ENCODE measurements at places on chromosomes 11 and 22.

DNA sequence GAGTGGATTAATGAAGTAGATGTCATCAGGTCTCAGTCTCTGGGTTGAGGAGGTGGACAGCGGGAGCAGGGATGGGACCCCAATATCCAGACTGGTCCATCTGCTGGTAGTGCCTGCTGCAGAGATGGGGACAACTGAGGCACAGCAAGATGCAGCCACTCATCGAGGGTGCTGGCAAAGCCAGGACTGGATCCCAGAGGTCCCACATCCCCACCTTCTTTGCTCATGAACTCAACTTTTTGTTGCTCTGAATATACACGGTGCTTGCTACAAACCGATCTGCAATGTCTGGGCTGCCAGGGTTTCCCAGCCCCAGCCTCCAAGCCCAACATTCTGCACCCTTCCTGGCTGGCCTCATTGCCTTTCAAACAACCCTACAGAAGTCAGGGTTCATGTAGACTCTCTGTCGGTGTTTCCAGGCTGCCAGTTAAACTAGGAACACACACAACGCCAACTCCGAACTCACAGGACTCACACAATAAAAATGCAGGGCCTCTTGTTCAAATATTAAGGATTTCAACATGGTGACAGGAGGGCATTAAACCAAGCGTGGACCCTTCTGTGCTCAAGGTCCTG lies 168.2 kb downstream of the MN1 start:
- DNase-seq = no peak

GRCh38 chr22:34299496-34299895 lies 379.2 kb upstream of the LARGE1 start:
- no peak for DNase-seq

- no peak for DNase-seq
These were observed 50.5 kb upstream of the ADA2 start for GRCh38 chr22:17269607-17270261.

- DNase-seq = no peak
These were observed 223.7 kb upstream of the ZC3H12C start for GRCh38 chr11:109869536-109869935.

GRCh38 chr11:12182676-12183541 lies 72.5 kb downstream of the MICAL2 start:
- no peak for DNase-seq

DNA sequence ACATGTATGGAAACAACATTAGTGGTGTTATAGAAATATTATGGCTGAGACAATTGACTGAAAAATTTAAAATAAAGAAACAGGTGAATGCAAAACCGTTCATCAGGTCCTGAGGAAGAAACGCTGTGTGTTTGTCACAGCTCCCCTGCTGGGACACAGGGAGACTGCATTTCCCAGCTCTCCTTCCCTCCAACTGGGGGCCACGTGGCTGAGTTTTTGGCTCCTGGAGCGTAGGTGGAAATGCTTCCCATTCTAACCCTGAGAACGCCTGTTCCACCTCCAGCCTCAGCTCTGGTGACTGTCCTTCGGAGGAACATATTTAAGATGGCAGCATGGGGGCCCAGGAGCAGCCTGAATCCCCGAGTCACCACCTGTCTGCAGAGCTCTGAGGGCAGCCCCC lies 398.6 kb downstream of the BRD1 start:
- DNase-seq = no peak

DNA sequence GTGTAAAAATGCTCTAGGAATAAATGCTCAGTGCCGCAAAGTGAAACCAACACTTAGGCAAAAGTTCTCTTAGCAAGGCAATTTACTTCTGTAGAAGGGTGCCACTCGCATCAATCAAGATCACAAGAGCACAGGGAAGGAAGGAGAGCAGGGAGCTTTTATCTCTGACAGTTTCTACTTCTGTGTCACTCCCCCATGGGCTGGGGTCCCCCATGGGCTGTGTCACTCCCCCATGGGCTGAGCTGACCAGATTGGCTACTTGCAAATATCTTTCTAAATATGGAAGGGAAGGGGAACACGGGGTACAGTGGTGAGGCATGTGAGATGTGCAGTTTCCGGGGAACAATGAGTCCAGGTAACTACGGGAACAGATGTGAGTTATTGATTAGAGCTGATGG lies 397 bp downstream of the OR52N2 start:
- DNase-seq = no peak

GRCh38 chr22:46229701-46230100 lies 20.4 kb downstream of the CDPF1 start:
- DNase-seq = no peak

GRCh38 chr22:25748140-25748539 lies 6.2 kb downstream of the MYO18B start:
- DNase-seq = no peak

DNA sequence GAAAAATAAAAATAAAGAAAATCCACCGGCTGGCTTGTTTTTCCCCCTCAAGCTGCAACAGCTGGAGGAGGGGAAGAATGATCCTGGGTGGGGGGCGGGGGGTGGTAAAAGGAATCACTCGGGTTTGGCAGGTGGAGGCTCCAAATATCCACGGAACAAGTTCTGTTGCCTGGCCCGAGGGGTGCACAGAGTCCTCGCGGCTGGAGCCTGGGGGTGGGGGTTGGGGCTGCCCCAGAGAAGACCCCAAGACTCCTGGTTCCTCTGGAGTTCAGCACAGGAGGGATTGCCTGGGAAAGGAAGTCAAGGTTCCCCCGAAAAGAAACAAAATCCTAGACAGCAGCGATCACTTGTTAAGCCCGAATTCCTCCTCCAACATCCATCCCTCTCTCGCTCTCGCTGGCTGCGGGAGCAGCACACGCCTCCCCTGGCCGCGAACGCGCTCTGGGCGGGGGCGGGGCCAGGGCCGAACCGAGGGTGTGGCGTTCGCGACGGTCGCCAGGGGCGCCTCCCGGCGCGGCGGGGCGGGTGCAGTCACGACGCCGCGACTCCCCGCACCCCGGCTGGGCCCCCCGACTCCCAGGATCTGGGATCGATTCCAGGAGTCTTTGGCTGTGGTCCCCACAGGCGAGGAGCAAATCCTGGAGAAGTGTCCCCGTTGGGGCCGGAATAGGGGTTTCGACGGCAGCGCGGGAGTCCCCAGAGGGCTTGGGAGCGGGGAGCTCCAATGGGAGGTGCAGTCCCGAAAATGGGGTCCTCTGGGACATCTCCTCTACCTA lies at the start of gene KCNA4:
TSS of gene KCNA4 (minus strand) at position 443 of the 776 bp plus-strand sequence. CDS start 4,352 bp downstream, outside the sequence.
- no peak for DNase-seq

DNA sequence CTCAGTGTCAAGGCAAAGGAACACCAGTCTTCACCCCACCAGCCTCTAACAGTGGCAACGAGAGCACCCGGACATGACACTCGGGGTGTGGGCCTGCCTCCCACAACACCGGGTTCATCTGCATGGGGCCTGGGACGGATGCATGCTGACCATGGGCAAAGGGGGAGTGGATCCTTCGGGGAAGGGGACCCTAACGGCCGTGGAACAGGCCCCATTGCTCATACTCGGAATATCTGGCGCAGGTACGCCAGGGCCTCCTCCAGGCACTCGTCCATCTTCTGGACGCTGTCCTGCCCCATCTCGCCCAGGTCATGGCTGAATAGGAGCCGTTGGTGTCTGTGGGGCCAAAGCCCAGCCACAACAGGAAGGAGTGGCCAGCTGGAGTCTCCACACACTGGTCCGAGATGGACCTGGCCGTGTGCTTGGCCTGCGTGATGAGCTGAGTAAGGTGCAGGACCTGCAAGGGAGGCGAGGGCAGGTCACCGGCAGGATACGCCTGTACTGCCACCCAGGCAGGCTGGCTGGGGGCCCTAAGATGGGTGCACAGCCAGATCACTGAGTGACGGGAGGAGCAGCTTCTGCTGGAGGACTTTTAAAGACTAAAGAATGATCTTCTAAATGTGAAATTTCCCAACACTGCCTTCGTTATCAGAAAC lies 96.8 kb downstream of the MED15 start:
- DNase-seq = no peak

DNA sequence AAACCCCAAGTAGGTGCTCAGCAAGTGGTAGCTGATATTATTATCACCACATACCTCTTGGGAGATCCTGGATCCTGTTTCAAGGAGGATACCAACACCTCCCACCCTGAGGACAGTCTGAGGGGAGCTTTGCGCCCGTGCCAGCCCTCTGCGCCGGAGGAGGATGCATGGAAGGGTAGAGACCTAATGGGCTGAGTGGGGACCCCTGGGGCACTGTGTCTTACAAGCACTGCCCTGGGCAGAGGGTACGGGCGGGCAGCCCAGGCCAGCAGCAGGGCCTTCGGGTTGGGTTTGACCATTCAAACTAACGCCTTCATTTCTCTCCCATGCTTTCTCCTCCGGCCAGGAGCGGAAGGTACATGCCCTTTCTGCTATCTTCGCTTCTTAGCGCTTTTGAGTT lies 26.3 kb downstream of the MYBPC3 start:
- peak; percentile 4 for DNase-seq

DNA sequence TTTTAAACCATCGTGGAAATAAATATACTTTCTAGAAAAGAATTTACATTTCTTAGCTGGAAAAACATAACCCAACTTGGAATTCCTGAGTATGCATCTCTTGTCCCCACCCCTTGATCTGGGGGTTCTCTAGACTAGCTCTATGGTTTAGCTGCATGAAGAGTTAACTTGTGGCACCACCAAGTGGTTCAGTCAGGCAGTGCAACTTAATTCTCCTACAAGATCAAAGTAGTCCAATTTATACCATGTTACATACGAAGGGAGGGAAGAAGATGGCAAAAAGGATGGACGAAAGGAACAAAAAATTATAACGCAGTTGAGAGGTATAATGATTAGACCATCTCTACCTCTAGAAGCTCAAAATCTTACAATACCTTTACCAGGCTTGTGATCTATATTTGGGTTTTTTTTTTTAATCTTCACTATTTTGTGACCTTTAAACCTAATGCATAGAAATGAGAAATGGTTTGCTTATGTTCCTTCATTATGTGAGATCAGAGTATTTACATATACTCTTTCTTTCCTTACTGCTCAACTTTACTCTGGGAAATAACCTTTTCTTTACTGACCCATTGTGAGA lies 28.5 kb upstream of the ALKBH3 start:
- peak; percentile 33 for DNase-seq

DNA sequence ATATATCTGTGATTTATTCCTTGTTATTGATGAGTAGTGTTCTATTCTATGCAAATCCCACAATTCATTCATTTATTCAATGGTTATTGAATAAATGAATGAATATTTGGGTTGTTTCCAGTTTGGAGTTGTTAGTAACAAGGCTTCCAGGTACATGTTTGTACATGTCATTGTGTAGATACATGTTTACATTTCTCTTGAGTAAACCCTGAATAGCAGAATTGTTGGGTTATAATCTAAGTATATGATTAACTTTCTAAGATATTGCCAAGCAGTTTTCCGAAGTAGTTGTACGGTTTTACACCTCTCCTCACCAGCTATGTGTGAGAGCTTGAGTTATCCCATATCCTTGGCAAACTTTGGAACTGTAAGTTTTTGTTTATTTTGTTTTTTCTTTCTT lies 18.5 kb upstream of the OR8G1 start:
- DNase-seq = no peak

- DNase-seq = no peak
These were observed 8.7 kb downstream of the ZMAT5 start for GRCh38 chr22:29758068-29758622.

DNA sequence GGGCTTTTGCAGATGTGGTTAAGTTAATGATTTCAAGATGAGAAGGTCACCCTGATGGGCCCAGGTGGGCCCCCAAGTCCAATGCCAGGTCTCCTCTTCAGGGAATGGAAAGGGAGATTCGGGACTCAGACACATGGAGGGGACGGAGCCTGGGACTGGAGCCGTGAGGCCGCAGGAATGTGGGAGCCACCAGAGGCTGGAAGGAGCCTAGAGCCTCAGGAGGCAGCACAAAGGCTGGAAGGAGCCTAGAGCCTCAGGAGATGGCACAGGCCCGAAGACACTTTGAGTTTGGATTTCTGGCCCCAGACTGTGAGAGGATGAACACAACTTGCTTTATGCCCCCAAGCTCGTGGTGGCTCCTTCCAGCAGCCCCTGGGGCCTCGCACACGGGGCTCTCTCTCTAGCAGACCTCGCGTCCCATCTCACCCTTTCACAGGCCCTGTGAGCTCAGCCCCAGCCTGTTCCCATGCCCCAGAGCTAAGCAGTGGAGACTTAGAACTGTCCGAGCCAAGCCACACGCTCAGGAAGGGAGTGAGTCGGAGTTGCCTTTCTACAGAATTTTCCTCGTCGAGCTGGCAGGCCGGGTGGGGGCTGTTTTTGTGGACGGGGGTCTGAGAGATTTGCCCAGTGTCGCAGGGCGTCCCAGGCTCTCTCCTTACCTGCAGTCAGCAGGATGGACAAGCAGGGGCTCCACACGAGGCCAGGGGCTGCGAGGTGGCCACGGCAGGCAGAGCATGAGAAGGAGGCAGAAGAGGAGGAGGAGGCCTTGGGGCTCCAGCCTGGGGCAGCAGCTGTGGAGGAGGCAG lies 937.6 kb downstream of the BRD1 start:
- DNase-seq = no peak

DNA sequence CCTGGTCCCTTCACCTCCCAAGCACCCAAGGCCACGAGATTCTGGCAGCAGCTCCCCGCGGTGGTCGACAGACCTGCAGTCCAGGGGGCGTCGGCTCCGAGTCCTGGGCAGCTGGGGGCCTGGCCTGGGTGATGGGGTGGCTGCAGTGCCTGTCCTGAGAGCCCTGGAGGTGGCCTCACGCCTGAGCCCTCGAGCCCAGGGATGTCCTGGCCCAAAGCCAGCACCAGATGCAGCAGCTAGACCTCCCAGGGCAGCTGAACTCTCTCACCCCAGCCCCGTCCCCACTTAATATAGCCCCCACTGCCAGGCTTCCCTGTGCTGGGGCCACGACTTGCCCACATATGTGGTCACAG lies 6.6 kb downstream of the LMNTD2 start:
- DNase-seq = no peak

GRCh38 chr11:61679296-61679695 lies 895 bp upstream of the DAGLA start:
- no peak for DNase-seq

DNA sequence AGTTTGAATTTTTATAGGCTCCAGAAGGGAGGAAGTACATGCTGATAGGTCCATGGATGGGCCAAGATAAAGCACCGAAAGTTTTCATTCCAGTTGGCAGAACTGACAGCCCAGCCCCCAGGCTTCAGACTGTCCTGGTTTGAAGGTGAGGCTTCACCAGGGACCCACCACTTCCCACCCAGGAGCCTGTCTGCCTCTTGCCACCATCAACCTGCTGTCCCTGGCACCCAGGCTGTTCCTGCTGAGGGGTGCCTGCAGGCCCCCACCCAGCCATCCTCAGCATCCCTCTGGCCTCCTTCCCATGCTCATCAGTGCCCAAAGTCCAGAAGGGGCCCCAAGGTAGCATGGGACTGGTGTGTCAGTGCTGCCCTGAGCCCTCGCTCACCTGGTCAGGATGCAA lies 463.9 kb downstream of the NELL1 start:
- no peak for DNase-seq

GRCh38 chr11:11318961-11319360 lies 34.1 kb downstream of the CSNK2A3 start:
- no peak for DNase-seq

DNA sequence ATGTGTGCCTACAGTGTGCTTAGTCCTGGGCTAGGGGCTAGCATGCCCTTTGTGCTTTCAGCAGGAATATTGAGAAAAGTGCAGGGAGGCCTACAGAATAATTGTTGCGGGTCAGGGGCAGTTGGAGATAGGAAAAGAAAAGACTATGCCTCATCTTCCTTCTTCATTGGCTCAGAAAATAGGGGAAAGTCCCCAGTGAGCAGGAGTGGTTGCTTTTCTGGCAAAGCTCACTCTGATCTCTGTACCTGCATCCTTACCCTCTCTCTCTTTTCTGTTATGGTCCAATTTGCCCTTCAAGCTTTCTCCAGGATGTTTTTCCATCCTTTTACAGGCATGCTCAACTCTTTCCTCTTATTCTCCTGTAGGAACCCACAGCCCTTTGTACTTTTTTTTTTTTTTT lies 29.5 kb upstream of the RRM1 start:
- no peak for DNase-seq

GRCh38 chr11:31114442-31114841 lies 255.1 kb downstream of the DCDC1 start:
- no peak for DNase-seq

All from GM12891 (cell line).